ENCODE measurements at places on chromosomes 12 and 14. TPM values are rescaled to one million over a fixed set of nuclear protein-coding genes. Genes with fewer than 3 reads are reported as not detected.

Gene TAS2R42
- total RNA-seq = not detected

Gene EIF2S3B
- 7.8 TPM for total RNA-seq

Gene LMNTD1
- not detected for total RNA-seq

Gene CLEC14A
- 90.1 TPM for total RNA-seq

Gene OR8S1
- total RNA-seq = not detected
